ENCODE measurements at places on chromosomes 4 and X. TPM values are rescaled to one million over a fixed set of nuclear protein-coding genes. Genes with fewer than 3 reads are reported as not detected.

AMBN gene
- not detected for total RNA-seq

MGARP gene
- total RNA-seq: not detected

OPHN1 gene
- 2.3 TPM for total RNA-seq

DIPK2B gene
- 10.1 TPM for total RNA-seq

CT47C1 gene
- total RNA-seq: not detected

AR gene
- 6.8 TPM for total RNA-seq

PLXNB3 gene
- total RNA-seq: 0.10 TPM

QRFPR gene
- not detected for total RNA-seq

ZNF157 gene
- total RNA-seq: 0.25 TPM

UBA1 gene
- total RNA-seq: 113 TPM

GC gene
- not detected for total RNA-seq

CNOT6L gene
- 14.6 TPM for total RNA-seq
